ENCODE measurements at places on chromosomes 7 and 10.

- DNase-seq: no peak
Measured at GRCh38 chr10:73627300-73627699, 14.0 kb downstream of the MYOZ1 start.

DNA sequence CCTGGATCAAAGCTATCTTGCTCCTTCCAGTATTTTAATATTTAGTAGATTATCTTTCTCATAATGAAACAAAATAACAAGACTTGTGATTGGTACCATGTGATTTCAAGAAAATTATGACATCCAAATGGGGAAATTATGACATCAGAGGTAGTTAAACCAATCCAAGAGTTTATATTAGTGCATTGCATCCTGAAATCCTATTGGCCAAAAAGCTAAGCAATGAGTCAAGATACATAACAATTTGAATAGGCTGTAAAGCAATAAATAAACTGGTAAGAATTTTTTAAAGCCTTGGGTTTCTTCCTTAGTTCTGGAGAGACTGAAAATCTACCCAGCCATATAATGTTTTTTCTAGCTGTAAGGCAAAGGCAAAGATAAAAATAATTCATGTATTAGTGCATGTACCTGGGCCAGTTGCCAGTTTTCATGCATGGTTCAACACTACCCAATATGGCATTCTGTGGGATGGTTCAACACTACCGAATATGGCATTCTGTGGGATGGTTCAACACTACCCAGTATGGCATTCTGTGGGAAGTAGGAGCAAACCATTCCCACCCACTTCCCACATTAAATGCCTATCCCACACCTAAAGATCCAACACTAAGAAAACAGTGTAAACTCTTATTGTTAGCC is at the start of gene RNF148:
Gene RNF148 (minus strand): TSS at position 51 of the 639 bp plus-strand sequence. CDS start 172 bp downstream, outside the sequence.
- DNase-seq: no peak

GRCh38 chr10:88071879-88072278 is 208.5 kb downstream of the PTEN start:
- no peak for DNase-seq

DNA sequence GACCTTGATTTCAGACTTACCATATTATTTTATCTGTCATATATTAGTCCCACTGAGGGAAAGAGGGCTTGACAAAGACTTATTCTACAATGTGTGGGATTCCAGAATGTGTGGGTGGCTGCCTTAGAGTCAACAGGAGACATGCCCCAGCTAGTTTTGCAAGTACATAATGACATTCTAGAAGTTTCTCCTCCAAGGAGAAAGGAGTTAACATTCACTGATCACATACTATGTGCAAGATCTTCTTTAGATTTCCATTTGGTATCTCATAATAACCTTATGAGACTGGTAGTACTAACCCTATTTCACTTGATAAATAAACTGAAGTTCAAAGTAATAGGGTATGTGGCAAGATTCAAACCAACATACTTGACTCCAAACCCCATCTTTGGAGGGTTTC is 25.2 kb downstream of the IRF5 start:
- no peak for DNase-seq

- no peak for DNase-seq
Measured at GRCh38 chr10:126294451-126294850, 93.8 kb downstream of the ADAM12 start.

- DNase-seq: no peak
Measured at GRCh38 chr10:124214610-124215375, 121.4 kb upstream of the CHST15 start.

DNA sequence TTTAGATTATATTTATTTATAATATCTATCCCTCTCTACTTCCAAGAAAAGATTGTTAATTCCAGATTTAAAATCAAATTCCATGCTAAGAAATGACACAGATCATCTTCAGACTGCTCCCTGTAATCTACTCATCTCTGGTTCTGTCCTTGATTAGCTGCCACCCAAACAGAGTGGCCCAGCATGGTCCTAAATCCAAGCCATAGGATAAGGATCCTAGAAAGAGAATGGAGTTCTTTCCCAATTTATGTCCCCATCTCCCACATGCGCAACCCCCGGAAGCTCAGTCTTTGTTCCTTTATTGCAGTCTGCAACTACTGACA is 23.4 kb upstream of the HDAC9 start:
- no peak for DNase-seq

DNA sequence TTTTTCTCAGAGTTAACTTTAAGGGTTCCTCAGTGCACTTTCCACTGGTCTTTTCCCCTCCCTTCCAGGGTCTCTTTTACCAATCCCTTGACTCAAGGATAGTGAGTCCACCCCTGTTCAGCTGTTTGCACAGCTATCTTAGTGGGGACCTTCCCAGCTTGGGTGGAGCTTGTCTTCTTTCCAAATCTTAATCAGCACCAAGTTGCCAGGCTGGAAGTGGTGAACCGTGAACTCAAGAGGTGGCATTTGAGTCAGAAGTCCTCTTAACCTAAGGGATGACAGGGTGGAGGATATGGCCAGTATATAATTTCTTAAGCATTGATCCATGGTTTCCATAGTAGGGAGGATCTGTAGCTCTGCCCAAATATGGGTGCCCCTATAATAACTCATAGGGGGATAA is 25.0 kb downstream of the MAPK8 start:
- DNase-seq: no peak

GRCh38 chr10:102268375-102268888 is 23.1 kb downstream of the GBF1 start:
- no peak for DNase-seq

GRCh38 chr10:61476529-61476928 is 23.3 kb upstream of the TMEM26 start:
- no peak for DNase-seq

DNA sequence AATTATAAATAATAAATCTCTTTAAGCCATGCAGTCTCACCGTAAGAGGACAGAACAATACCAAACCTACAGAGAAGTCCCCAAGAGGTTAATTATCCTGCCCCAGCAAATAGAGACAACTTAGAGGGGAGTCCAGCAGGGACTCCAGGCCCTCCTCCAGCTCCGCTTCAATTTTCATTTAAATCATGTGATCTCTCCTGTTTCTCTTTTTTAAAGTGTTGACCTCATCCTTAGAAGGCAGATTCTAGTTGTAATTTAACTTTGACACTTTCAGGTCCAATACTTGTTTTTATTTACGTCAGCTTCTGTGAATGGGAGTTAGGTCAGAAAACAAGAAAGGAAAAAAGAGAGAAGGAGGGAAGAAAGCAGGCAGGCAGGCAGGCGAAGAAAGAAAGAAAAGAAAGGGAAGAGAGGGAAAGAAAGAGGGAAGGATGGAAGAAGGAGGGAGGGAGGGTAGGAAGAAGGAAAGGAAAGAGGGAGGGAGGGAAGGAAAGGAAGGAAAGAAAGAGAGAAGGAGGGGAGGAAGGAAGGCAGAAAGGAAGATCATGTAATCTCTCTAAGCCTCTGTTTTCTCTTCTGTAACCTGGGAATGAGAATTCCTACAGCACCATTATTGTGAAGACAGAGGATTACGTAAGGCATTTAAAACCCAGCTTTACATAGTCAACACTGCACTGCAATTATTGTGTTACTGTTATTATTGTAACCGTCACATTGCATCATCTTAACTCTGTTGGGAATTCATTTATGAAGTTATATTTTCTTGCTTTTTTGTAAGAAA is 227.7 kb downstream of the SKIDA1 start:
- no peak for DNase-seq

DNA sequence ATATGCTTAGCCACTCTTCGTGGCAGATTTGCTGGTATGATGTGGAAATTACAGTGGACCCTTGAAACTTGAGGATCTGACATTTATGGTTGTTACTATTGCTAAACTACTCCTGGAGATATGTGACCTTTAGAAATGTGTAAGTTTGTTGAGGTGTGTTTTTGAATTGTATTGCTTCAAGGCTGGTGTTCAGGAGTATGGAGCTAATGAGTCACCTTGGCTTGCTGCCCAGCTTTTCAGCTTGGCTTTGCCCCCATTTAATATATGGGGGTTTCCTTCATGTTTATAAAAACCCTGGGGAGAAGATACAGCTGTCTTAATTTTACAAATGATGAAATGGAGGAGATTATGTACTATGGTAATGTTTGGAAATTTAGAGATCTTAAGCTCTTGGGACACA is 11.6 kb downstream of the HBP1 start:
- peak; percentile 26 for DNase-seq

- no peak for DNase-seq
Measured at GRCh38 chr7:7996568-7996967, 28.0 kb downstream of the GLCCI1 start.

DNA sequence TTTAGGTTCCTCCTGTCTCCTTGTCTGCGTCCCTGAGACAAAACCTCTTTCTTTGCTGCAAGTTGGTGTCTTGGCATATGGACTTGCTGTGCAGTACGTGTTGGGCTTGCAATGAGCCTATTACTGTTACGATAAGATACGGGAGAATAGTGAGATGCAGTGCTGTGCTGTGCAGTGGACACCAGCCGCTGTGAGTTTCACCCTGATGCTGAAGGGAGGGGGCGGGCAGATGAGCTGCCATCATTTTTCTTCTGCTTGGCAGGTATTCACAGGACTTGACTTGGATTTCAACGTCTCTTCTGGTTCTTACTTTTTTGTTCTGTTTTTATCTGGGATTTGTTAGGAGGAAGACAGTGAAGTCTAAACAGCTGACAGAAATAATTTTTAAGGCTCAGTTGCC is 257.1 kb upstream of the PITRM1 start:
- no peak for DNase-seq

DNA sequence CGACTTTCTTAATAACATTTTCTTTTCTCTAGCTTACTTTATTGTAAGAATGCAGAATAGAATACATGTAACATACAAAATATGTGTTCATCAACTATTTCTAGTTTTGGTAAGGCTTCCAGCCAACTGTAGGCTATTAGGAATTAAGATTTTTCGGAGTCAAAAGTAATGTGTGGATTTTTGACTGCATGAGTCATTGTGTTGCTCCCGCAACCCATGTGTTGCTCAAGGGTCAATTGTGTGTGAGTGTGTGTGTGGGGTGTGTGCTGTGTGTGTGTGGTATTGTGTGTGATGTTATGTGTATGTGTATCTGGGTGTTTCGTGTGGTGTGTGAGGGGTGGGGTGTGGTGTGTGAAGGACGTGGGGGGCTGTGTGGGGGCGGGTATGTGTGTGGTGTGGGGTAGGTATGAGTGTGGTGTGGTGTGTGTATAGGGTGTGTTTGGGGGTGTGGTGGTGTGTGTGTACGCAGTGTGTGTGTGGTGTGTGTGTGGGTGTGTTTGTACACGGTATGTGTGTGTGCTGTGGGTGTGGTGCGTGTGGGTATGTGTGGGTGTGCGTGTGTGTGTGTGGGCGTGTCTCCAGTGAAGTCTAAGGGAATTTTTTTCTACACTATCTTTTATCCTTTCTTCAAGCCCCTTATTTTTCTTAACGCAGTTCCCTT is 60.5 kb downstream of the RSU1 start:
- no peak for DNase-seq

DNA sequence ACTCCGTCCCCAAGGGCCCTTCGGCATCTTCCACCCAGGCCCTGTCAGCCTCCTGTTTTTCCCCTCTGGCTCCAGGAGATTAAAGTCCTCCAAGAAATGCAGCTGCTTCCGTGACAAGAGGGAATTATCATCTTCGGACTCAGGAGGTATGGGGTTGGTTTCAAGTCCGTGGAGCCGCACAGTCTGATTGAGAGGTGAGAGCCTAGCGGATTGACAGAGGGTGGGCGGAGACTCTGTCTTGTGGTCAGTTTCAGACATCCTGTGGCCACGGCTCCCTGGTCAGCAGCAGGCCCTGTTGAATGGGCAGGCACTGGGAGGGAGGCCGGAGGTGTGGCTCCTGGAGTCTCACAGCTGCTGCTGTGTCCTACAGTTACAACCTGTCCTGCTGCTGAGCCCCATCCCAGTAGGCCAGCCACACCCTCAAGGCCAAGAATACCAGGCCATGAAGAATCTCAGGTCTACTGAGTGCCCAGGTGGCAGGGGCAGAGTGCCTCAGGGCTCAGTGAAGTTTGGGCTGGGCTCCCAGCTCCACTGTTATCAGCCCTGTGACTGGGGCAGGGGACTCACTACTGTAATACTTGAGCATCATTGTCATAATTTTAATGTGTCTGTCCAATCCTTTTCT is 49.3 kb upstream of the ZNF716 start:
- no peak for DNase-seq

GRCh38 chr10:5534051-5534821 is 9.5 kb downstream of the CALML3 start:
- no peak for DNase-seq

GRCh38 chr7:132511921-132512320 is 64.3 kb downstream of the PLXNA4 start:
- DNase-seq: no peak

DNA sequence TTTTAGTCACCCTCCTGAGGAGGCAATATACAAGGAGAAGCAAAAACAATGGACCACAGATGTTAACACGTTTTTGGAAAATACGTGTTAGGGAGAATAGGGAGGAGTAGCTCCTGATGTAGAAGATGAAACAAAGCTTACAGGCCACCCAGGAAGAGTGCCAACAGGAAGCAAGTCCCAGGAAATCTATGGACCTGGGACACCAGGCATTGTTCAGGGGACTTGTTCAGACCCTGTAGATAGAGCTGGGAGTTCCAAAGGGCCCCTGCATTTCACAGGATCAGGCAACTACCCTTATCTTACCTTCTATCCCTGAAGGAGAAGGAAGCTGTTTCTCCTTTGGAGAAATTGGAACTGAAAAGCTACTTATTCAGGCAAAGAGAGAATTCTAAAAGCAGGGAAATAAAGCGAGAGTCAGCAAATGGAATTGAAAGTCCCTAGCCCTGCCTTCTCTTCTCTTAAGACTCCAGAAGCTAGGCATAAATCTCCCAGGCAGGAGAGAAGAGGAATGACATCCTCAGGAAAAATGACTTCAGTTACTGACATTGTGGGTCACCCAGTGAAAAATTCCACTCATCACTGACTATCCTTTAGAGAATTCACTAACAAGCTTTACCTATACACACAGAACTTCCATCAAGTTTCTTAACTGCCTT is 77.7 kb upstream of the FAM3C start:
- no peak for DNase-seq

DNA sequence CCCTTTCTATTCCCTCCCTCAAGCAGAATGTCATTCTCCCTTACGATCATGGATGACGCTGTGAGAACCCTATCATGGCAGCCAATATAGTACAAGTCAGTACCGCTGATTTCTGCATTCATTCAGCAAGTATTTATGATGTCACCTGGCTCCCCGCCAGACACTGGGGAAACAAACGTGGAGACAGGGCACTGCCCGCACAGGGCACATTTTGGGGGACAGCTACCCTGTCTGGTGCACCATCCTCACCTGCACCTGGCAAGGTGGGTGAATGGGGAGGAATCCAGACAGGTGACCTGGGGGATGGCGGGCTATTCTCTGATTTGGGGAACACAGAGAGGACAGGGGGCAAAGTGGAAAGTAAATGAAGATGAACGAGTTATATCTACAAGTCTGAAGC is 28.4 kb downstream of the MKI67 start:
- no peak for DNase-seq

GRCh38 chr7:82506702-82507101 is 63.1 kb upstream of the CACNA2D1 start:
- DNase-seq: no peak

GRCh38 chr7:55533050-55533728 is 39.1 kb downstream of the VOPP1 start:
- DNase-seq: peak; percentile 63

All from T-helper 9 cell (primary cell).